ENCODE measurements at places on chromosomes 7 and 10.

DNA sequence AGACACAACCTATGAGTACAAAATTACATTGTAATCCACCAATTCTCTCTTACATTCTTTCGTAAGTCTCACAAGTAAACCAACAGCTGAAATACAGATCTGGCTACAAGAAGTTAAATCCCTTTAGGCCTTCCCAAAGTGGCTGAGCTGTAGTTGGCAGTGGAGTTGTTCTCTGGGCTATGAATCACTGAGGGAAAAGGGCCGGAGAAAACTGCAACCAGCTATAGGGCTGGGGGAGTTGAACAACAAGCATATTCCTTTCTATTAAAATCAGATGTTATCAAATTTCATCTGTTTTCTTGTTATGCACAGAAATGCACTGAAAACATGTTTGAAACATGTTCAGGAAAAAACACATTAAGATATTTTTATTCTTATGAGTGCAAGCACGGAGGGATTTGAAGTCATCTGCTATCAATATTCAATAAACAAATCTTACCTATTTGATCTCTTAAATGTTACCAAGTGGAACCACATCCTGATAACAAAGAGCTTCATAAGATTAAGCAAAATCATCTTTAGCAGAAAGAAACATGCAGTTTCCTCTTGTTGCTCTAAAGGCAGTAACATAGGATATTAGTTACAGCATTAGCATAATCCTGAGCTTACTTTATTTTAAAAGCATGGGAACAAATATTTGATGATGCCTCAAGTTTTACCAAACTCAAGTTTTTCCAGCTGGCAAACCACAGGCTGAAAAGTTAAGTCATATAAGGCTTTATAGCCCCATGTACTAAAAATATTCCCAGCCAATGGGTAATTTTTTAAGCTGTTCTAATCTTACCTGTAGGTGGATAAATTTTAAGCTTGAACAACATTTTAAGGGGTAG, 212.7 kb downstream of the TAX1BP1 start:
- no peak for DNase-seq

DNA sequence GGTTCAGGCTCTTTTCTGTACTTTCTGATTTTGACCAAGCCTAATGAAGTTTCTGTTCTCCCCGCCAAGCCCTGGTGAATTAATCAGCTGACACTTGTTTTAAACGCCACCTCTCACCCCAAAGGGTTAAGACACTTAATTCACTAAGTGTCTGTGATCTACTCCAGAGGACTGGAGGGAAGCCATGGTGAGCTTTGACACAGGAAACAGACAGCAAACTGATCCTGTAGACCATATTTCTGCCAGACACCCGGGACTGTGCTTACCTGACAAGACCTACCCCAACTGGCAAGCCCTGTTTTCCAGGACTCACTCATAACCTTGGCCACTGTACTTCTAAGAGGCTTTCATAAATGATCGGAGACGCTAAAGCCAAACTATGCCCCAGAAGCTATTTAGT, 126.0 kb downstream of the STRA8 start:
- no peak for DNase-seq

DNA sequence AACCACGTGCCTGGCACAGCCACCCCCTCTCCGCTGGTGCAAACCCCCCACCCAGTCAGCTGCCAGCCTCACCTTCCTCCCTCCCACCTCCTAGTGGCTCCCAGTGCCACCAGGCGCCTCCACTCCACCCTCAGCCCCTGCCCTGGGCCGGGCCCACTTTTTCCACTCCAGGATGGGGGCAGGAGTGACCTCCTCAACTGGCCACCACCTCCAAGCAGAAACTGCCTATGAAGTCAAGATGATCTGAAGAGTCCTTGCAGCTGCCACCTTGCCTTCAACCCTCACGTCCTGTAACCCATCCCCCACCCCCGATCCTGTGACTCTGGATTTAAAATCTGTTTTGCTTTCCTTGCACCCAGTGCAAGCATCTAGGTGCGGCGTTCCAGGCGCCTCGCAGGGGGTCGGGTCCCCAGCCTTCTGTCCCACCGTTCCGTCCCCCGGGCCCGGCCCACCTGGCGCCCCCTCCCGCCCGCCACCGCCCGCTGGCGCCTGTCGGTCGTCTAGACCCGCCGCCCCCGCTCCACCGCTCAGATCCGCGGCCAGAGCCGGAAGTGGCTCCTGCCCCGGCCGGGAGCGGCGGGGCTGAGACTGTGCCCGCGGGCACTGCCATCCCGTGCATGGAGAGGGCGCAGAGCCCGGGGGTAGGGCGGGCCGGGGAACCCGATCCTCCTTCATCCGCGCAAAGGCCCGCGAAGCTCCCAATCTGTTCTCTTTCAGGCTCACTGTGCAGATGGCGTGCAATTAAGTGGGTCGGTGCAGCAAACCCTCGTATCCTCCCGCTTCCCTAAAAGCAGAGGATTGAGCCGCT, 51.2 kb upstream of the GTF2I start:
- DNase-seq: peak; percentile 57

- no peak for DNase-seq
Measured at GRCh38 chr7:37786741-37787569, 61.4 kb upstream of the NME8 start.

GRCh38 chr10:1047937-1048336, 982 bp downstream of the IDI1 start:
- DNase-seq: no peak

DNA sequence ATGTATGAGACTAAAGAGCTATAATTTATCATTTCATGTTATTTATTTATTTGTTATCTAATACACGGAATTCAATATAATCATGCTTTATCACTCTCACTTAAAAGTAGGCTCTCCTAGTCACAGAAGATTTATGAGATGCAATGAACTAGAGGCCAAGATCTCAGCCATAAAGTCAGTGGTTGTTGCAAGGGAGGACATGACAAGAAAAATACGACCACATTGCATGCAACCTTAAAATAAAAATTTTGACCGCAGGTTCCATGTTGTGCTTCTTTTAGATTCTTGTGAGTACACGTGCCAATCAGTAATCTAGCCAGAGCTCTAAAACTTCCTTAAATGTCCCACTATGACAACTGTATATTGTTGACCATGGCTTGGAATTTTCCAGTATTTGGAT, 75.9 kb upstream of the SP8 start:
- DNase-seq: no peak

GRCh38 chr7:124934841-124935240, 5.2 kb upstream of the POT1 start:
- no peak for DNase-seq

DNA sequence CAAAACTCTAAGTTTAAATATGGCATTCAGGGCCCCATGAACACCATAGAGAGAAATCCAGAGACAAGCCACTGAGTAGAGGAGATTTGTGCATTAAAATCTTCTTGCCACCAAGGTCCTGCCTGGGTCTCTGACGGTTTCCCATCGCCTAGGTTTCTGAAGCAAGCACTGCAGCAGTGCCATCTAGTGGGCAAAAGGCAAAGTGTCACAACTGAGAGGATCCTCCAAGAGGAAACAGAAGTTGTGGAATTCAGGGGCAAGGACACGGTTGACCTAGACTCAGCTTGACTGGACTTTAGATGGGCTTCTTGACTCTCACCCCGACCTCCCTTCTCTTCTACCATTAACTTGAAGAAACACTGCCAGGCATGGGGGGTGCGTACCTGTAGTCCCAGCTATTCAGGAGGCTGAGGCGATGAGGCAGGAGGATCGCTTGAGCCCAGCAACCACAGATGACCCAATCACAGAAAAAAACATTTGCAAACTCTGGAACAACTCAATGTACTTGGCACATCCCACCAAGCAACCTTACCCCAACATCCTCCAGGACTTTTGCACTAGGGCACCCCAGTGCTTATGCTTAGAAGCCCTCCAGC, 604.1 kb downstream of the GALNT17 start:
- peak; percentile 80 for DNase-seq

GRCh38 chr10:48498940-48499510, 105.8 kb downstream of the ARHGAP22 start:
- DNase-seq: no peak

- no peak for DNase-seq
Measured at GRCh38 chr7:52830801-52831200, 204.6 kb upstream of the POM121L12 start.

DNA sequence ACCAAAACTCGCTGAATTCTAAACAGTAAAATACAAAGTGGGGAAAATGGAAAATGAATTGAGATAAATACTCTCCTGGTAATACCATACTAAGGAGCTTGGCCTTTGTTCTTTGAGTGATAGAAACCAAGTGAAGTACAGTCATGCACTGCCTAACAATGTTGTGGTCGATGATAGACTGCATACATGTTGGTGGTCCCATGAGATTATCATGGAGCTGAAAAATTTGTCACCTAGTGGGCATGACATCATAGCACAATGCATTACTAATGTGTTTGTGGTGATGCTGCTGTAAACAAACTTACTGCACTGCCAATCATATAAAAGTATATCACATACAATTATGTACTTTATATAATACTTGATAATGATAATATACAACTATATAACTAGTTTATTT, 419.1 kb downstream of the ARL4A start:
- DNase-seq: no peak

DNA sequence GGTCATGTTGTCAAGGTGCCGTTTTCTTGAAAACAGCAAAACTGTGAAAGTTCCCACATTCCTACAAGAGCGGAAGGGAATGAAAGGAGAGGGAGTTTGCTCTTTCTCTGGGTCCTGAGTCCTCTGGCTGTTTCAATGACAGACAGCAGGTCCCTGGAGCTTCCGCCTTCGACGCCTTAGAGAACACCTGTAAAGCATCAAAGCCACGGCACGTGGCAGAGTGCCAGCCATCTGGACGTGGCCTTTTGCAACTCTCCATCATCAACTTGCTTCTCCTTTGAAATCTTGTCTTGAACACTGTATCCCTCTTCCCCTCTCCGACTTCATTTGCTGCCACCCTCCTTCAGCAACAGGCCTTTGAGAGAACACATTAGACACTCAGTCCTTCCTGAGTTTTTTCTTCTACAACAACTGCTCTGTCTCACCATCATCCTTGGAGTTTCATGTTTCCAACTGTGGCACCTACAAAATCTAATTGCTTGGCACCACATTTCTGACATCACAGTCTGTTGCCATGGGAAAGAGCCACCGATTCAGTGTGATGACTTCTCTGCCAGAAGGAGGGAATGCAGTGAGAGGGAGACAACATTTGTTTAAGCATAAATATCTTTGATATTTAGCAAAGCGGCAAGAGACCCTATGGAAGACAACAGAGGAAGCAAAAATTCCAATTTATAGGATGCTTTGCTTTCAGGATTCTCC, 204.9 kb upstream of the PTER start:
- no peak for DNase-seq

GRCh38 chr10:86283466-86284287, 82.9 kb downstream of the GRID1 start:
- no peak for DNase-seq

DNA sequence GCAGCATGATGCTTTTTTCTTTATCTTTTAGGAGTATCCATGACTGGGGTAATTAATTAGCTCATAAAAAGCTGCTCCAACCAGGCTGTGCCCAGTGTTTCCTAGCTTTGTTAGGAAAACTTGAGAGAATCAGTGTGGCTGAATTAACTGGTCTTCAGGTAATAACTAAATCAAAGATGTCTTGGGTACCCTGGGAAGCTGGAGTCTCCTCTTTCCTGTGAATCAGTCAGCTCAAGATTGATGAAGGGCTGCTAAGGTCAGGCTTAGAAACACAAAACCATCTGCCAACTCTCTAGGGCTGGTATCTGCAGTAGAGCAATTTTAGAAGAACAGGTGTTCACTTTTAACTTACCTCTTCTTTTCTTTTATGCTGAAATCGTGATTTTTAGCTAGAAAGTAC, 21.4 kb upstream of the ATOH7 start:
- no peak for DNase-seq

- DNase-seq: no peak
Measured at GRCh38 chr7:40463446-40463845, 328.6 kb downstream of the SUGCT start.

DNA sequence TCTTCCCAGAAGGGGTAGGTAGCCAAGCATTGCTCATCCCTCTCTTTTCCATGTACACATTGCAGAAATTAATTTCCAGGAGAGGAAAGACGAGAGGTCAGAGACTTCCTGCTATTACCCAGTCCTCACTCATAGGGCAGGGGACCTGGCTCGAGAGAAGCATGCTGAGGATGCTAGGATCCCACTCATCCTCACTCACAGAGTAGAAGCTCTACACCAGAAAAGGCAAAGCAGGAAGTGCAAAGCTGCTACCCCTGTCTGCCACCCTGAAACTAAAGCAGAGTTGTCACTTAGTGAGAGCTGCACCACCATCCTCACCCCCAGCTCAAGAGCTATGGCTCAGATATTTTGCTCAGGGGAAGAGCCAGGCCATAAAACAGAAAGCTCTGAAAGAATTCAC, 9.9 kb downstream of the OR9A2 start:
- no peak for DNase-seq

DNA sequence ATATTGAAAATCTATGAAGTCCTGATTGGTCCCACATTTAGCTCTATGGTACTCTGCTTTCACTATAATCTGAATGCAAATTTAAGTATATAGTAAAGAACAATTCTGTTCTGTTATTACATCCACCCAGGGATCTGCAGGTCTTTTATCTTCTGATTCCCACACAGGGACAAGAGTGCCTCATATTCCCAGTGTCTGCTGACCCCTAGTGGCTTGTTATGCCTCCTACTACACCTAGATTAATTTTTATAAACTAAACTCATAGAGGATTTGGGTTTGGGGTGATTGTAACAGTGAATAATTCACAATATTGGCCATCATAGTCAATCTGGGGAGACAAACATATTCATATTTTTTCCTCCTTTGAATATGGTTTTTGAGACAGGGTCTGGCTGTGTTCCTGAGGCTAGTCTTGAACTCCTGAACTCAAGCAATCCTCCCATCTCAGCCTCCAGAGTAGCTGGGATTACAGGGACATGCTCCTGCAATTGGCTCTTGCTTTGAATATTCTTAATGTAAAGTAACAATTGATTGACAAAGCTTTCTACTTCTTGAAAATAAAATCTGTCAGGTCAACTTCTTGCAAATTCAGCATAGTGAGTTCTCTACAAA, 282.1 kb downstream of the KCND2 start:
- peak; percentile 28 for DNase-seq

GRCh38 chr10:52348037-52348564, 34.0 kb downstream of the DKK1 start:
- DNase-seq: no peak

GRCh38 chr7:78179211-78179610, 380.6 kb downstream of the PHTF2 start:
- no peak for DNase-seq

DNA sequence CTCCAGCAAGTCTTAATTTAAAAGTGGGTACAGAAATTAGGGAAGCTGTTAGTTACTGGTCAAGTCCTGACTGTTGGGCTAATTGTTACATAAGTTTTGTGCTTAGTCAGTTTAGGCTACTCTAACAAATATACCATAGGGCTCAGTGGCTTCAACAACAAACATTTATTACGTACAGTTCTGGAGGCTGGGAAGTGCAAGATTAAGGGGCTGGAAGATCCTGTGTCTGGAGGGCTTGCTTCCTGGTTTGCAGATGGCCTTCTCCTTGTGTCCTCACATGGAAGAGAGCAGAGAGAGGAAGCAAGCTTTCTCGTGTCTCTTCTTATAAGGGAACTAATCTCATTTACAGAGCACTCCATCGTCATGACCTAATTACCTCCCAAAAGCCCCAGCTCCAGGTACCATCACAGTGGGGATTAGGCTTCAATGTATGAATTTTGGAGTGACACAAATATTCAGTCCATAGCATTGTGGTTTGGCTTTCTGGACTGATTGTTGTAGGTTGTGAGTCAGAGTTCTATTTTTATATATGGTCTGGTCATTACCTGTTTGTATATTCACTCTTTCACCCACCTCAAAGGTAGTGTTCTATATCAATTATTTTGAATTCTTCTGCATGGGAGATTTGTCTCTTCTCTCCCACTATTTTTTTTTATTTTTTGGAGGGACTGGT, 17.1 kb downstream of the ST7 start:
- no peak for DNase-seq
